DMS79 (cell line): ENCODE measurements at places on chromosomes 16 and 17.

GRCh38 chr16:56950881-56951771 is 10.6 kb upstream of the CETP start:
- no peak for DNase-seq

- DNase-seq = no peak
Observed at GRCh38 chr17:47207143-47208067, 1.7 kb upstream of the MYL4 start.

- no peak for DNase-seq
Observed at GRCh38 chr16:29825145-29826044, 5.1 kb downstream of the MVP start.

DNA sequence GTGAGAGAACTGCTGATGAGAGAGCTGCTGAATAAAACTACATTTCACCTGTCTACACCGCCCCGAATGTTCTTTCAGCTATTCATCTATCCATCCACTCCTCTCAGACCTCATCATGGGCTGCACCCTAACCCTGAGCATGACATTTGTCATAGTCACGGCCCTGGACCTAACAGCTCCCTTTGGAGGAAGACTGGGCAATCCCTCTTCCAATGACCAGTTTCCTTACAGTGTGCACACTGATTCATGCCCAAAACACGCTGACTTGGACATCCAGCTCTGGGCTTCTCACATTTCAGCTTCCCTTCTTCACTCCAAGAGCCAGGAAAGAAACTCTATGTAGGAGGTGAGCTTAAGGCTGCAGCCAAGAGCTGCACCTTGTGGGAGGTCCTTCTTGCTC is 41.8 kb upstream of the ARL4D start:
- no peak for DNase-seq

GRCh38 chr17:17376362-17376761 is 73.2 kb downstream of the NT5M start:
- DNase-seq = no peak

DNA sequence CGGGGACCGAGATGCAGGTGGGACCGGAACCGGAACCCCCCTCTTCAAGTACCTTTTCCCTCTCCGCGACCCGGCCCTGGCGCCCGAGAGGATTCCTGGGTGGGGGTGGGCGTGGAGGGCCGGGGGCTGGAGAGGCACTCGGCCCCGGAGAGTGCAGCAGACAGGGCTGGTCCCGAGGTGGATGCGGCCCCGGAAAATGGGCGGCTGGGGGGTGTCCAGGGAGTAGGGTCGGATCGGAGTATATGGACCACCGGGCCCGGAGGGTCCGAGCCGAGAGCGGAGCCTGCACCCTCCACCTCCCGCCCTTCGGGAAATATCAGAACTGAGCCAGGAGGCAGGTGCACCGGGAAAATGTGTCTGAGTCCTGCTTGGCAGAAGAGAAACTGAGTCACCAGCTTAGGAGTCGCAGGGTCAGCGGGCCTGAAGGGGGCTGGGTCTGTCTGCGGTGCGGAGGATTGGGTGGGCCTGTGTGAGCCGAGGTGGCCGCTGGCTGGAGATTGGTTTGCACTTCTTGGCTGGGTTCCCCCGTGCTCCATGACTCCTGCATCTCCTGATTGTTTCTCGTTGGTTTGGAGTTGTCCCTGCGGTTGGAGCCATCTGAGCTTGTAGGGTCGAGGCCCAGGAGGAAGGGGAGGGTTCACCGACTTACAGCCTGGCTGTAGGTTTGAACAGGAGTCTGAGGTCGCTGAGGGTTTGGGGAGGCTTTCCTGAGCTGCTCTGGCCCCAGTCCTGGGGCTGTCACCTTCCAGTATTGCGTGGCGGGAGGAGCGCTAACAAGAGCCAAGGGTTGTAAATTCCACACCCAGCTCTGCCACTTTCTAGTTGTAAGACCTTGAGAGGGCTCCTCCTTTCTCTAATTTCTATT is 518 bp downstream of the SH2B1 start:
- DNase-seq = no peak

- DNase-seq = peak; percentile 66
Observed at GRCh38 chr16:30615358-30616091, 5.3 kb upstream of the ZNF689 start.

GRCh38 chr17:64024215-64024654 is 3.8 kb upstream of the ICAM2 start:
- no peak for DNase-seq

GRCh38 chr17:4050971-4051370 is 86.7 kb upstream of the ATP2A3 start:
- no peak for DNase-seq

- DNase-seq = no peak
Observed at GRCh38 chr17:52235516-52235915, 77.0 kb upstream of the CA10 start.

GRCh38 chr17:15350777-15351477 is 9.5 kb upstream of the TEKT3 start:
- no peak for DNase-seq

DNA sequence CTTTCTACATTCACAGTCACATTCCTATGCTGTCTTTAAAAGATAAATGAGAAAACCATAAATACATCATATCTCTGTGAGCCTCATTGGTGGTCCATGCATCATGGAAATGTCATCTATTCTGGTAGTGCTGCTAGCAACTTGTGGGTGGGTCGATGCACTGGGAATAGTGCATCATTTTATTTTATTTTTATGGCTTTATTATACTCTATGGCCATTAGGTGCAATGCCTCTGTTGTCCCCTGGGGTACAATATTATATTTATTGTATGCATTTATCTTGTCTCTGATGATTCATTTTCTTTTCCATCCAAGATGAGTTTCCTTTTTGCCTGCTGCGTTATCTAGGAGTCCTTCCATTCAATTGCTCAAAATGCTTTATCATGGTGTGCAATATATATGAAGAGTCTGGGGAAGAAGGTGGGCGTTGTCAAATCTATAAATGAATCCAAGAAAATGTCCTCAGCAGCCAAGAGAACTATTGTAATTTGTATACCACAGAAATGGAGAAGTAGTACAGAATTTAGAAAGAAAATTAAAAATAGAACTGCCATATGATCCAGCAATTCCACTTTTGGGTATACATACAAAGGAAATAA is 324.0 kb downstream of the KCNJ2 start:
- no peak for DNase-seq

GRCh38 chr17:44831371-44831770 is 1.3 kb upstream of the GJC1 start:
- DNase-seq = no peak

DNA sequence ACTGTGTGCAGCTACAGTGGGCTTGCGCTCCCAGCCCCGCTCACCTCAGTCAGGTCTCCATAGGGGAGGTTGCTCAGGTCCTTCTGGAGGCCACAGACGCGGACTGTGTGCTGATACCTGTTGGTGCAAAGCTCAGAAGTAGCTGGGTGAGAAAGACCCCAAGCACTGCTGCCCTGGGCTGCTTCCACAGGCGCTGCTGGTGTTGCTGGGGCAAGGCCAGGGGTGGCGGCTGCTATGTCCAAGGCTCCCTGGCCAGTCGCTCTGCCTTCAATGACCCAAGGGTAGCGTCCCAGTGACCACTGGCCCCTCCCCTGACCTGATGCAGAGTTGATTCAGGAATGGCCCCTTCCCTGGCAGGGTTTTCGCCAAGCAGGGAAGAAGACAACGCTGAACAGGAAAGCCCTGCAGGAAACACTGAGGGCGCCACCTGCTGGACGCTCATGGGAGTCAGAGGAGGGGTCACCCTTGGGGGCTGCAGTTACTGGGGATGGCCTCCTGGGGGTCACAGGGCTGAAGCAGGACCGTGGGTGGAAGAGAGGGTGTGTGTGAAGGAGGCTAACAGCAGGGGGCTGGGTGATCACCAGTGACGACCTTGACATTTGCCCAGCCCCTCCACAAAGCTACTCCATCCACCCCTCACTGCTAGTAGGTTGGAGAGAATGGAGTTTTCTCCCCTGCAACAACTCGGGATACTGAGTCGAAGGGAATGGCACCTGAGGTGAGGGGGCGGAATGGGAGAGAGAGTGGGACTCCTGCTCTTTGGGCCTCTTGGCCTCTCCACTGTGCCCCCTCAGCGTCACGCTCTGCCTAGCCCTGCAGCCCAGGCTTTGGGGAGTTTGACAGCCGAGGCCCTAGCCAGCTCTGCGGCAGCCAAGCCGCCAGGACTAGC is 38.3 kb downstream of the ABCC12 start:
- no peak for DNase-seq

- DNase-seq = peak; percentile 16
Observed at GRCh38 chr16:361872-362701, 8.3 kb downstream of the MRPL28 start.

GRCh38 chr16:2285731-2286191 is 17.8 kb upstream of the RNPS1 start:
- no peak for DNase-seq

GRCh38 chr17:4394208-4395110 is 28.0 kb upstream of the UBE2G1 start:
- DNase-seq = no peak

- DNase-seq = no peak
Observed at GRCh38 chr16:19875900-19876299, 8.7 kb downstream of the GPRC5B start.

GRCh38 chr16:58518083-58518979 is 3.0 kb downstream of the SETD6 start:
- no peak for DNase-seq
